ENCODE measurements at places on chromosomes 7 and 10.
A peak's percentile ranks its signal among the peaks of the same experiment; 100 is the strongest.

DNA sequence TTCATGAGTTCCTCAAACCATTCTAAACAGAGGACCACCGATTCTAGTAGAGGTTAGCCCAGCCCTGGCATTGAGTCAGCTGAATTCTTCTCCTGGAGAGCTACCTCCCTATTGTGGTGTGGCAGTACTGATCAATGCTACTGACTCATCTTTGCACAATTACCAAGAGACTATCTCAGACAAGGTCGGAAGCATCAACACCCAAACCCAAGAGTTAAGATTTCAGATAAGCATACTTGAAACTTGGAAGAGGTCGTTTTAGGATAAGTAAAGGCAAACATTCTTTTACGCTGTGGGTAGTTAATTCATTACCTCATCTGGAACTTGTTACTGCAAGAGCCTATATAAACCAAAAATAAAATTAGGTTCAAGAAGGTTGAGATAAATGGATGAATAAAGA, 154.6 kb upstream of the NRBF2 start:
- DNase-seq = no peak

GRCh38 chr7:131188367-131189339, 139.0 kb upstream of the MKLN1 start:
- DNase-seq = peak; percentile 49

DNA sequence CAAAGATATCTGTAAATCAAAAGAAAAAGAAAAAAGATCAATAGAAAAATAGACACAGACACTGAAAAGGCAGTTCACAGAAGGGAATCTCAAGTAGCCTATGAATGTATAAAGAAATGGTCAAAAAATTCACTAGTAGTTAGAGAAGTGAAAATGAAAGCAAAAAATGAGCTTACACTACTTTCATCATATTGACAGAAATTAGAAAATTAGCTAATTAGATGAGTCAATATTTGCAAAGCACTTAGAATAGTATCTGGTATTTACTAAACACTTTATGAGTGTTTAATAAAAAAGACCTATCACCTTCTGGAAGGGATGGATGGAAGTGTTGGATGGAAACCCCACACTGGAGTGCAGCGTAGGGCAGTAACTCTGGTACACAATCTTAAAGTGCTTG, 1.7 kb upstream of the CFAP58 start:
- DNase-seq = no peak

DNA sequence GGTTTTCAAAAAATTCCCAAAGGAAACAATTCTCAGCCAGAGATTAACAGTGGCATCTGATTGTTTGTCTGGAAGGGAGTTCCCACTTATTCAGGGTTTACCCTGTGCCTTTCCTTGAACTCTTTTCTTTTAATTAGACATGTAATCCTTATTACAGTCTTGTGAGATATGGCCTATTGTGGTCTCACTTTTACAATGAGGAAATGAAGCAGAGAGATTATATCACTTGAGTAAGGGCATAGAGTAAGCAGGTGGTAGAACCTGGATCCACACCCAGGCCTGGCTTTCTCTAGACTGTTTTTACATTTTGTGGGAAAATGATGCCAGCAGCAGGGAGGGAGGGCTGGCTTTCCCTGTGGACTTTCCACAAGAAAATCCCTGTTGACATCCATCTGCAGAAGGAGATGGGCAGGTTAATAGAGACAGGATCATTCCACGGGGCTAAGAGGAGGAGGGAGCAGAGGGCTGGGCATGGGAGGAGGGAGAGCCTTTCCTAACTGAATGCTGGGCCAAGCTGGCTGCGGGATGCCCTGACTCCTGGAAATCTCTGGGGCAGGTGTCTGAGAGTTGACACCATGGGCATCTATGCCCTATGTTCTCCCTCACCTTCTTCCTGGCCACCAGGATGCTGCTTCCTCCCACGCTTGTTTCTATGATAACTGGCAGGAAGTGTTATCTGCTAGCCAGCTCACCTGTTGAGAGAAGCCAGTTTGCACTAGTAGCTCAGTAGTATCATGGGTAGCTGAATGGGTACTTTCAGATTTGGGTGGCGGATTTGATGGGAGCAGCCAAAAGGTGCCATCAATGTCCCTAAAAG, 28.7 kb upstream of the ARHGAP22 start:
- DNase-seq = no peak

GRCh38 chr7:131943211-131943610, 386.8 kb upstream of the PODXL start:
- DNase-seq = no peak

- no peak for DNase-seq
Observed at GRCh38 chr10:28776519-28776918, 99.2 kb downstream of the BAMBI start.

DNA sequence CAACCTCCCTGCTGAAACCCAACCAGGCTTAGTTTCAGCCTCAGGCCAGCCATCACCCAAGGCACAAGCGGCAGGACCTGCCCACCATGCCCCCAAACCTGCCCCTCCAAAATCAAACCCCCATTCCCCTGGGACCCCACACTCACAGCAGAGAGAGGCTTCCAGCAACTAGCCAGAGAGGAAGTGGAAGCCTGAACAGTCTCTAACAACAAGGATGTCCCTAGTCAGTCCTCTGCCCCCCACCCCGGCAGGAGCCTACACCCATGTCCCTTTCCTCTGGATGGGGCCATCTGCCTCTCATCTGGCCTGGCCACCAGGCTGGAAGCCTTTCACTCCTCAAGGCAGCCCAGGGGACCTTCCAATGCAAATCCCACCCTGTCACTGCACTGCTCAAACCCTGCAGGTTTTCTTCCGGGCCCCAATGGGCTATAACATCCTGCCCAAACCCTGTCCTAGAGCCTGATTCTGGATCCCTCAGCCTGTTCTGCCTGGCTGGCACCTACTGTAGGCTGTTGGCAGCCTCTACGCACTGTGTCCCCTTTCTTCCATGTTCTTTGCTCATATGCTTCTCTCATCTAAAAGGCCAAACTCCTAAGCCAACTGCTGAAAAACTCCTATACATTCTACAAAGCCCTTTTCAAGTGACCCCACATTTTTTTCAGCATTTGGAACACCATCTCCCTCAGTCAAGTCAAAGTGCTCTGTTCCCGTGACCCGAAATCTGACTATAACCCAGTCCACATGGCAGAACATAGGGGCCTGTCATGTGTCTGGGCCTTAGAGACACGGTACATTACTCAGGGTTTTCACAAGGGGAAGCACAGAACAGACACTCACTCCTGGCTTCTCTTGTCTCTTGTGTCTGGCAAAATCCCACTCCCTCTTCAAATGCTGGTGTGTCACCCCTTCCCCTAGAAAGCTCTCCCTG, 253.3 kb downstream of the TNS3 start:
- no peak for DNase-seq

DNA sequence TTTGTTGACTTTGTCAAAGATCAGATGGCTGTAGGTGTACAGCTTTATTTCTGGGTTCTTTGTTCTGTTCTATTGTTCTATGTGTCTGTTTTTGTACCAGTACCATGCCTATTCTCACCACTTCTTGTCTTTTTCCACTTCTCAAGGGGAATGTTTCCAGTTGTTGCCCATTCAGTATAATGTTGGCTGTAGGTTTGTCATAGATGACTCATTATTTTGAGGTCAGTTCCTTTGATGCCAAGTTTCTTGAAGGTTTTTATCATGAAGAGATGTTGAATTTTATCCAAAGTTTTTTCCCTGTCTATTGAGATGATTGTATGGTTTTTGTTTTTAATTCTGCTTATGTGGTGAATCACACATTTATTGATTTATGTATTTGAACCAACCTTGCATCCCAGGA, 216.7 kb upstream of the RNF32 start:
- DNase-seq = no peak

- no peak for DNase-seq
Observed at GRCh38 chr10:27643301-27643700, 102.3 kb downstream of the MKX start.

DNA sequence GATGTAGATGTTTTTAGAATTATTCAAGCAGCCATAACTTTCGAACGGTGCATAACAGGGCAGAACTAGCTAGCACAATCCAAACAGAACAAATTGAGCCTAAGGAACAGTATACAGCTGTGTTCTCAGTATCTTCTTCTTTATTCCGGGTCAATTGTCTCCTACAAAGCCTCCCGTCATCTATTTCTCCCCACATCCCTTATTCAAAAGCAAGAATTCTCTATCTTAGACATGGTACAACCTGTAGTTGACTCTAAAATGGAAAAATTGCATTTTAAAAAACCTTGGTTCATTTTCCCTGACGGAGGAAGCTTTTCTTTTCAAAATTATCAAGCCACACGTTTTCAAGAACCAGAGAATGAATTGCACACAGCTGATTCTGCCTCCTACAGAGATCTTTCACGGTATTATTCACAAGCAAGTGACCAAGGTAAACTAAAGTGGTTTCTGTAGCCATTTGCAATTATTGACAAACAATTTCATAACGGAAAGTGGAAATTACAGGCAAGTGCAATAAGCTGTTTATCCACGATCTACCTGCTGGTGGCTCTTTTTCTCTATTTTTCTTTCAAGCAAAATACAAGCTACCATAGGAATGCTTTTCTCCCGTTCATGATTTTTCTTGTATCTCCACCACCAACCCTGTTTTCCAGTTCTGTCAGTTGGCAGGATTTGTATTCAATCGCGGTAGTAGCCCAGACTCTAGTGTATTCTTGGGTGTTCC, 2.3 kb downstream of the GRM8 start:
- no peak for DNase-seq

DNA sequence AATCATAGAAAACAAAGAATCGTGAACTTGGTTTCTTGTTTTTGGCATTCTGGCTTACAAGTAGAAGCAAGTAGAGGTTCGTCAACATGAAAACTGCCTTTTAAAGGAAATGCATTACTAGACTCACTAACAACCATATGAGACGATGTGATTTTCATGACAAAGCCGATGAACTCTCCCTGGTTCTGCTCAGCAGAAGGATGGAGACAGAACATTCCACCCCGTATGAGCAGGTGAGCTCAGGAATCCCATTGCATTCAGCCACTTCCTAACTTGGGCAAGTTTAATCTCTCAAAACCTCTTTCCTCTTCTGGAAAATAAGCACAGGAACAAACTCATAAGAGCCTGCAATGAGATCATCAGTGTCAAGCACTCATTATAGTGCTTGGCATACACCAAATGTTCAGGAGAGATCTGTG, 57.4 kb upstream of the SVIL start:
- DNase-seq = no peak

- DNase-seq = no peak
Observed at GRCh38 chr7:110790992-110791391, 299.9 kb upstream of the LRRN3 start.

- no peak for DNase-seq
Observed at GRCh38 chr10:108592956-108593355, 1330.4 kb downstream of the XPNPEP1 start.

GRCh38 chr10:88892222-88892967, 12.3 kb downstream of the STAMBPL1 start:
- DNase-seq = no peak

DNA sequence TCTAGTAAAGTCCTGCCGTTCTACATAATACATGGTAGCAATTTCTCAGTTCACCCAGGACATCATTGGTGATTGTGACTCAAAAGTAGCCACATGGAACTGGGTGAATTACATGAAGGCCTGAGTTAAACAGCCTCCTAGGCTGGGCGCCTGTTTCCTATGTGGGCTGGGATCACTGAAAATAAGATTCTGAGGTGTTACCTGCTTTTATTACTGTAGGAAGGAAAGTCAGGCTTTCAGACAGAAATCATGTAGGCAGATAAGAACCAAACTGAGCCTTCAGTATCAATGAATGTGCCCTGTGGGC, 160.4 kb downstream of the CAMK1D start:
- DNase-seq = no peak
